Right cardiac atrium (tissue), 5 donors: ENCODE measurements at places on chromosomes 16 and 17. TPM values are rescaled to one million over a fixed set of nuclear protein-coding genes. Genes with fewer than 3 reads are reported as not detected.
A peak's percentile ranks its signal among the peaks of the same experiment; 100 is the strongest.

GRCh38 chr17:60748204-60748603 lies 70.6 kb downstream of the BCAS3 start:
- DNase-seq: no peak

GRCh38 chr16:70688246-70688742 lies 2.4 kb upstream of the MTSS2 start:
- DNase-seq: peak; percentile 76

DNA sequence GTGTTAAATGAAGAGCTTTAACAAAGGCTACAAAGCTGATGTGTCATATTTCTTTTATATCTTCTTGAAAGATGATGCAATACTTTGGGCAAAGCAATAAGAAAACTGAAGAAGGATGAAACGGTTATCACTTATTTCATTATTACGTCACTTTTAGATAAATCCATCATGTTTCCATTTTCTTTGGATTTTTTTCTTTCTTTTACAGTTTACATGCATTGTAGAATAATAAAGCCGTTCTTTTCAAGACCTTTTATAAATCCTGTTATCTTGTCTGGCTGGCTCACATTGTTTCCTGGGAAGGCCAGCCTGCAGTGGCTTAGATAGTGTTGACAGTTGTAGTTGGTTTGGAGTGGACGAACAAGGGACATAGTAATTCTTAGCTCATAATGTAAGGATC lies 28.9 kb downstream of the TANC2 start:
- no peak for DNase-seq

SMIM36 gene
- not detected for polyA plus RNA-seq

C17orf100 gene
- 1.0 TPM for polyA plus RNA-seq
